ENCODE measurements at places on chromosomes 7 and 10.
A peak's percentile ranks its signal among the peaks of the same experiment; 100 is the strongest.

DNA sequence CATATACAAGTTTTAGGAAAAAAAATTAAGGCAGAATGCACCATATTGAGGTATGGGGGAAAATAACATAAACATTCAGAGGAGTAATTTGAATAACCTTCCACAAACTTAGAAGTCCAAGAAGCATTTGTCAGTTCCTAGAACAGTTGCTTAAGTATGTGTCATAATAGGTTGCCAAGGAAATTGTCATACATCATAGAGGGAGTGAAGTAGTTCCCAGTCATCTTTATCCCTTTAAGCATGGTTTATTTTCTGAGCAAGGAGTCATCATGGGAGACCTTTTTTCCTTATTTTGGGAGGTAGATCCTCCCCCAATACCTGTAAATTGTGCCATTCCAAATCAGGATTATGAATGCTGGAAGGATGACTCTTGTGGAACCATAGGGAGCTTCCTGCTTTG, at the start of gene SSMEM1:
SSMEM1 (plus strand) TSS at position 219 of the 400 bp plus-strand sequence; CDS start at position 270, 51 bp downstream.
- peak; percentile 44 for DNase-seq

GRCh38 chr7:133290041-133290440, 37.2 kb downstream of the EXOC4 start:
- no peak for DNase-seq

DNA sequence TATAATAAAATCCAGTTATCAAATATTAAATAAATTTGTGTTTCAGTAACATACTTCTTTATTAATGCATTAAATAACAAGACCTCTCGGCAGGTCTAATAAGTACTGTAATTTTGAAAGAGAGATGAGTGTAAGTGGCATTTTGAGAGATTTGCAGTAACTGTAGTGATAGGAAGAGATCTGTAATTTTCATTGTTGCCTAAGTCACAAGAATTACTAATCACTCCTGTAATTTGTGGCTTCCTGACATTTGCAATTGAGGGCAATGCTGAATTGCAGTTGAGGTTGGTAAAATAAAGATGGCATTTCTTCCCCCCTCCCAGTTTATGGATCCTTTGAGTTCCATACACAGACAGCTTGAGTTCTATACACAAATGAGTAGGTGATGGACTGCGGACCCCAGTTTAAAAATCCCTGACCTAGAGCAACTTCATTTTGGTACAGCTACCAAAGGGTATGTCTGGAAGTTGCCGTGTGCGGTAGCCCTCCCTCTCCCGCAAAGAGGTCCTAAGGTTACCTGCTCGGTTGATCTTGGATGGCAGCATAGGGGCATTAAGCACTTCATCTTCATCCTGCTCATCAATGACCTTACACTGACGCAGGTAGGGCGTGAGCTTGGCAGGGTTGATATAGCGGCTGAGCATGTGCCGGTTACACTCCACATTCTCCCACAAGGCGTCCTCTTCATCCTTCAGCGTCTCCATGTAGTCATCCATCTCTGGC, 96.4 kb downstream of the CARD11 start:
- no peak for DNase-seq

DNA sequence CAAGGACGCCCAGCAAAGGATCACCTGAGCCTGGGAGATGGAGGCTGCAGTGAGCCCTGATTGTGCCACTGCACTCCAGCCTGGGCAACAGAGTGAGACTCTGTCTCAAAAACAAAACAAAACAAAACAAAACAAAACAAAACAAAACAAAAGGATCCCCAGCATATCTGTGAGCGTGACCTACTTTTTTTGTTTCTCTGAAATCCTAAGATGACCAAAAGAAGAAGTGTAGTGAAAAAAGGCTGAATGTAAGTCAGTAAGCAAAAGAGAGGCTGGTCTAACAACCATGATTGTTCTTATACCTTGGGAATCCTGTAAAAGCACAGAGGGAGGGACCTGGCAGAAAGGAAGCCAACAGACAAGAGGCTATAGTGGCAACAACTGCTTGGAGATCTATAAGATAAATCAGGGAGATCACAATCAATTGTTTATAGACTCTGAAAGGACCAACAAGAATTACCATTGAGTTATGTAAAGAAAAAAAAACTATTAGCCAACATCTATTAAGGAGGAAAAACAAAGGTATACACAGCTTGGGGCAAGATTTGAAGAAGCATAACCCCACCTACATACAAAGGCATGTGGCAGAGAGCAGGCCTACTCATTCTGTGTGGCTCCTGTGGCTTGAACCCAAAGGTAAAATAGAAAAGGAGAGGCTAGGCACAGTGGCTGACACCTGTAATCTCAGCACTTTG, 255.2 kb upstream of the KLF14 start:
- DNase-seq, result no peak

DNA sequence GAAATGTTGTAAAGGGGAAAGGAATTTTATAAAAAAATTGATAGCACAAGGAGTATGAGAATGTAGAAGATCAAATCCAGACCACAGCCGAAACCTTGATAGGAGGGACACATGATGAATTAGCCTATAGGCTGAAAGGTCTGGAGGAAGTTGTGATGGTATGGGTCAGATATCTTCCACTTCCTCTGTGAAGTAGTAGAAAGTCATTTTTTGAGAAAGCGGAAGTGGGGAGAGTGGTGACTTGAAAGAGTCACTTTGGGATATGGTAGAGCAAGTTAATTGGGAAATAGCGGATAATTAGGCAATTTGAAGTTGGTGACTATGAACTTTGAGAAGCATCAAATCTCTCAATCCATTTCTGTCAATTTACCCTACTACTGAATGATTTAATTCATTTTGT, 99.4 kb downstream of the GRM8 start:
- DNase-seq, result no peak

GRCh38 chr10:107657851-107658250, 493.3 kb upstream of the SORCS1 start:
- no peak for DNase-seq

DNA sequence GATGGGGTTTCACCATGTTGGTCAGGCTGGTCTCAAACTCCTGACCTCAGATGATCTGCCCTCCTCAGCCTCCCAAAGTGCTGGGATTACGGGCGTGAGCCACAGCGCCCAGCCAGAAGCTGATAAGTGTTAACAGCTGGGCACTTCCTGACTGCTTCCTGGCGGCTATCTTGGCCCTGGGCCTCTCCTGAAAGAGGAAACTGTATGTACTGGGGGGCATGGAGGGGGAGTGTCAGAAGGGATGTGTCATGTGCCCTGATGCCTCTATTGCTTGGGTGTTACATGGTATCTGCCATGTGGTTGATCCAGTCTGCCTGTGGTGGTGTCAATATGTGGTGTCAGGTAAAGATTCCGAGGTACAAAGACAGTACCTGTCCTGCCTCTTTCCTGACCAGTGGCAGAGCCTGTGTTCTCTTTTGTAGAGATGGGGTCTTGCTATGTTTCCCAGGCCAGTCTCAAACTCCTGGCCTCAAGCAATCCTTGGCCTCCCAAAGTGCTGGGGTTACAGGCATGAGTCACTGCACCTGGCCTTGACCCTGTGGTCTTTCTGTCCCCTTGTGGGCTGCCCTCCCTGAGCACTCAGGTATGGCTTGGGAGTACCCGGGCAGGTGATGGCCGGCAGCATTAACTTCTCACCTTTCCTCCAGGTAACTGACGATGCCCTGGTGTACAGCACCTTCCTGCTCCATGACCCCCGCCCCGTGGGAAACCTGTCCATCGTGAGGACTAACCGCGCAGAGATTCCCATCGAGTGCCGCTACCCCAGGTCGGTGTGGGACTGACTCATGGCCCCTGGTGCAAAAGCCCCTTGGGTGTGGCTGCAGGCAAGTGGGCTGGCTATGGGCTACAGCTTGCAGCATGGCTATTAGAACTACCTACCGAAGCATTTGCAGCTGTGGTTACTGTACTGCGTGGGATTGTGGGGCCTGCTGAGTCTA, 4.4 kb downstream of the ZP3 start:
- DNase-seq, result peak; percentile 13

DNA sequence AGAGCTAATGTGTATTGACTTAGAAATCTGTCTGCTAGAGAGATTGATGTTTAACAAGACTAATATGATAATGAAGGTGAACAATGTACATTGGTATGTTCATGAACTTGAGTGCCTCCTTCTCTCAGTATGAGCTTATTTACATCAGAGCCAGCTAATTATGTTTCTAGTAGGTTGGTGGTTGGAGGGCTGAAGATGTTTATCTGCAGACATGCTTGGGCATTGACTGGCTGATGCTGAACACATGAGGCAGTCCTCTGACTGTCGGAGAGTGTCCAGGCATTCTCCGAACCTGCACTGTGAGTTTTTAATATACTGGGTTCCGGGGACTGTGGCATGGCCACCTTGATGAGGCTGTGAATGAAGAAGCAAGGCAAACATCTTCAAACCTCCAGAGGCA, 47.5 kb downstream of the BMPER start:
- no peak for DNase-seq

- DNase-seq, result no peak
These were observed 175.4 kb downstream of the SKAP2 start for GRCh38 chr7:26688936-26689506.

GRCh38 chr7:63900394-63901203, 98.0 kb upstream of the ZNF722 start:
- DNase-seq, result no peak

DNA sequence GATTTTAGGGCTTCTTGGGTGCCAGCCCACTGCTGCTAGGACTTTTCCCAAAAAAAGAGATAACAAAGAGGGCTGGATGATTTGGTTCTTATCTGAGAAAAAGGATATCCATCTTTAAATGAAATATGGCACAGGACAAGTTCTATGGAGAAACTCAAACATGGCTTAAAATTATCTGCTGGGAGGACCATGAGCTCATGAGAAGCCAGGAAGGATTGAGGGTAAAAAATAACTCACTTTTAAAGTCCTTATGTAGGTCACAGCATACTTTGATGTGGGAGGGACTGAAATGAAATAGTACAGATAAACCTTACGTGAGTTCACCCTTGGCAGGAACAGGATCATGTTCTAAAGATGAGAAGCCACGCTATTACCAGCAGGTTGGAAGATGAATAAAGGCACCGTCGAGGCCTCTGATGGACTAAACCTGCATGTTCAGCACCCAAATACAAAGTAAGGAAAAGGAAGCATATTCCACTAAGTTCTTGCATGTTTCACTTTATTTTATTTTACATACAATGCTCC, 369.2 kb upstream of the KLF6 start:
- no peak for DNase-seq

- no peak for DNase-seq
These were observed 64.4 kb downstream of the TBXAS1 start for GRCh38 chr7:139893461-139893860.

All from RCC 7860 (cell line).